ENCODE measurements at places on chromosomes 2 and 18. TPM values are rescaled to one million over a fixed set of nuclear protein-coding genes. Genes with fewer than 3 reads are reported as not detected.

DNA sequence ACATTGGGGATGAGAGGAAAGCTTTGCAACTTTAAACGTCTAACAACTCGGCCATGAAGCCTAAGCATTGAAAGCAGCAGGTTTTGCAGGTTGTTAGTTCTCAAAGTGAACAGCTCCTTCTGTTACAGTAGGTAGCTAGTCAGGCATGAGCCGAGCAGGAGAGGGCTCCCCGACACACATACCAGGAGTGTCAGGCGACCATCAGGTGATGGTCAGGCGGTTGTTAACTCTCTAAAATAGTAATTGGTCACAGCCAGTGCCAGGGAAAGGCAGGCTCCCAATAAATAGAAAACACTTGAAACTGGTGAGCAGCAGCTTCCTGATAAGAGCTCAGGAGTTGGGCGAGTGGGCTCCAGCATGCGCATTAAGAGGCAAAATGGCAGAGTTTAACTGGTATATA, 53.5 kb upstream of the DAPL1 start:
- no peaks in the 10 kb centered on the region for H3K36me3 ChIP-seq
- DNase-seq = no peak
- no peak overlapping the region for H3K27ac ChIP-seq
- H3K27me3 ChIP-seq = no peaks in the 10 kb centered on the region

- H3K4me1 ChIP-seq = peaks cover 99% of the 10 kb centered on the region
- peak overlapping the region; percentile 73 for H3K27ac ChIP-seq
- no peaks in the 10 kb centered on the region for H3K27me3 ChIP-seq
- no peak overlapping the region for H3K4me3 ChIP-seq
Observed at GRCh38 chr2:37654932-37655841, 16.3 kb downstream of the CDC42EP3 start.

DNA sequence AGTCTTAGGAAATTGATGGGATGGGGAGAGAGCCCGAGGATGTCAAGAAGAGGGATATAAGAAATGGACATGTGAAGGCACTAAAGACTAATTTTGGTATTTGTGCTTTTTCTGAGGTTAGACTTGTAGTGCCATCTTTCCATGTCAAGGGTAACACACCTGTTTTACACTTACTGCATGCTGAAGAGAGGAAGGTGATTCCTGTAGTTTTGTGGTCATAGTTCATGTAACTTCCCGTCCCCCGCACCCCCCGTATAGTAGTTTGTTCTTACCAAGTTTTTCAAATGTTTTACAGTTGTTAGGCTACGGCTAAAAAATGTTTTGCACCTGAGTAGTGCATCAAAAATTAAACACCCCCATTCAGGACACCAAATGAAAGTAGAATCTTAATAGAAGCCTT, 73.8 kb downstream of the CLIP4 start:
- H3K27ac ChIP-seq = no peak overlapping the region
- no peaks in the 10 kb centered on the region for H3K27me3 ChIP-seq
- no peak overlapping the region for H3K4me3 ChIP-seq
- no peak for DNase-seq

DNA sequence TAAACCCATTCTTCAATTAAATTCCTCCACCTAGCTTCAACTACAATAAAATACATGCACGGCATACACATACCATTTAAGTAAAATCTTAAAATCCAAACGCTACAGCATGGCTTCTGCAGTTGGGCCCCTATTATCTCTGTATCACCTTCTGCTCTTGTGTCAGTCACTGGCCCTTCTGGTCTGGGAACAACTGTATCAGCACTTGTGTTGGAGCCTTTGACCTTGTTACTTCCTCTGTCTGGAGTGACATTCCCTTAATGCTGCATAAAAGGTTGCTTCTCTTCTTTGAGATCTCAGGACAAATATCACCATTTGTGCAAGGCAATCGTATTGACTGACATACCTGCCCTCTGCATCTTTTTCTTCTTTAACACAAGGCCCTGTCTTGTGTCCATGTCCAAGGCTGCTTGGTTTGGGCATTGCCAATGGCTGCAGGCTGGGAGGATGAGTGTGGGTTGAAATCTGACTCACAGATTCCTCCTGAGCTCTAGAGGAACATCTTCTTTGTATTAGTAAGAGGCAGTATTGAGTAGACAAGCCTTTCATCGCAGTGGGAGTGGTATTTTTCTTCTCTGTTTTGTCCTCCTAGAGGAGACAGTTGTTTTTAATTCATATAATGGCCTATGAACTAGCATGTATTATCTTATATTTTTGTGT, 267.8 kb upstream of the TRIB2 start:
- no peak overlapping the region for H3K27ac ChIP-seq
- no peaks in the 10 kb centered on the region for H3K36me3 ChIP-seq
- H3K4me3 ChIP-seq = no peak overlapping the region
- H3K4me1 ChIP-seq = peaks cover 19% of the 10 kb centered on the region
- no peak for DNase-seq

GRCh38 chr2:190036071-190036470, 26.5 kb downstream of the MSTN start:
- no peak overlapping the region for H3K27ac ChIP-seq
- DNase-seq = no peak
- no peaks in the 10 kb centered on the region for H3K36me3 ChIP-seq
- H3K4me1 ChIP-seq = no peaks in the 10 kb centered on the region

GRCh38 chr2:67572721-67573435, 175.7 kb downstream of the ETAA1 start:
- H3K4me3 ChIP-seq = no peak overlapping the region
- no peak overlapping the region for H3K27ac ChIP-seq
- H3K4me1 ChIP-seq = no peaks in the 10 kb centered on the region

Gene DSG1
- total RNA-seq = not detected

Gene PTPRM
- 89.2 TPM for total RNA-seq

Gene REG3A
- not detected for total RNA-seq

Gene INPP1
- total RNA-seq = 23.6 TPM

Gene ADAM23
- total RNA-seq = 1.7 TPM
